ENCODE measurements at places on chromosomes 3 and 15.

GRCh38 chr3:46508850-46509591 lies 11.2 kb downstream of the RTP3 start:
- no peak for DNase-seq

DNA sequence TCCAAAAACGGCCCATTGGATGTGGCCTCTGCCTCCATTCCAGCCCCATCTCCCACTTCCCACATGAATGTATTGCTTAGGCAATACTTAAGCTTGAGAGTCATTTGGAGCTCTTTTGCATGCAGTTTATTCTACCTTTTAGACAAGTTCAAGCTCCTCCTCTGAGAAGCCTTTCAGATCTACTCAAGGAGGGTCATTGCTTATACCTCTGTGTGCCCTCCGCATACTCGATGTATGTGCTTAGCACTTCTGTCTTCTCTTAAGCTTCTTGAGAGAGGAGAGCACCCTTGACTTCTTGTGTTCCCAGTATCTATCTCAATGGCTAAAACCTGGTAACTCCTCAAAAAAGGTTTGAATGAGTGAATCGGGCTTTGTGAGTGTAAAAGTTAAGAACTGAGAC lies 6.6 kb upstream of the UBE3A start:
- DNase-seq: no peak

DNA sequence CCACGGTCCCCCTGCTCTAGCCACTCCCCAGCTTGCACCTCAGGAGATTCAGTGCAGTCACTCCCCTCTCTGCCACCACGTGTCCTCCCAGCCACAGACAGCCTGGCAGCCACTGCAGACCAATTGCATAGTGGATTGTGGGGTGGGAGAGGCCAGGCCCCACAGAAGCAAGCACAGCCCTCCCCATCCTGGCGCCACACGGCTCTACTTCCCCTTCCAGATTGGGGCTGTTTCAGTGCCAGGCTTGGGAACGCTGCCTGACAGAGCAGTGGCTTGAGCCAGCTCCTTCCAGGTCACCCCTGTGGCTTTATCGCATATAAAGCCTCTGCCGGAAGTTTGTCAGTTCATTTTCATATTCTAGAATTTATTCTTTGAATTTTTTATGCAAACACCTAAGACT lies 90.7 kb downstream of the TMEM266 start:
- DNase-seq: no peak

GRCh38 chr3:181311186-181311585 lies 321.6 kb upstream of the DNAJC19 start:
- no peak for DNase-seq

GRCh38 chr3:58004973-58005372 lies 3.2 kb upstream of the FLNB start:
- DNase-seq: no peak

DNA sequence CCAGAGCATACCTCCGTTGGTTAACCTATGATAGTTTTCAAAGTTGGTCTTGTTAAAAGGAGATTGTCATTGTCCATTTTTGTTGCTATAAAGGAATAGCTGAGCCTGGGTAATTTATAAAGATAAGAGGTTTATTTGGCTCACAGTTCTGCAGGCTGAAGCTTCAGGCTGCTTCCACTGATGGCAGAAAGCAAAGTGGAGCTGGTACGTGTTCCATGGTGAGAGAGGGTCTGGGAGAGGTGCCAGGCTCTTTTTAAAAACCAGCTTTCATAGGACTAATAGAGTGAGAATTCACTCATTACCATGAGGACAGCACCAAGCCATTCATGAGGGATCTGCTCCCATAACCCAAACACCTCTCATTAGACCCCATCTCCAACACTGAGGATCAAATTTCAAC lies 107.3 kb downstream of the SLMAP start:
- no peak for DNase-seq

GRCh38 chr3:161409069-161409468 lies 37.8 kb upstream of the SPTSSB start:
- DNase-seq: peak; percentile 7

GRCh38 chr3:44632193-44632592 lies 7.4 kb downstream of the ZNF197 start:
- no peak for DNase-seq

DNA sequence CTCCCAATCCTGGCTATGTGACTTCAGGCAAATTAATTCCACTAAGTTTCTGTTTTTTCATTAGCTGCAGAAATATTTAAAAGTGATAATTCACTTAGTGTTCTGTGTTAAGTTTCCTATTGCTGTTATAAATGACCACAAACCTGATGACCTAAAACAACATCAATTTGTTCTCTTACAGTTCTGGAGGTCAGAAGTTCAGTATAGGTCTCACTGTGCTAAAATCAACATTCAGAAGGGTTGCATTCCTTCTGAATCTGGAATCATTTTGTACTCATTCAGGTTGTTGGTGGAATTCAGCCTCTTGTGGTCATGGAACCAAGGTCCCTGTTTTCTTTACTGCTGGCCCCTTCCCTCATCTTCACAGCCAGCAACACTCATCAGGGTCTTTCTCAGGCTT lies 254.1 kb downstream of the CNTN3 start:
- DNase-seq: no peak

- DNase-seq: no peak
These were observed at the start of gene SLC9A9 for GRCh38 chr3:143847787-143848631. Gene SLC9A9 (minus strand): TSS chr3:143848468. CDS start chr3:143848322, 146 bp downstream.

DNA sequence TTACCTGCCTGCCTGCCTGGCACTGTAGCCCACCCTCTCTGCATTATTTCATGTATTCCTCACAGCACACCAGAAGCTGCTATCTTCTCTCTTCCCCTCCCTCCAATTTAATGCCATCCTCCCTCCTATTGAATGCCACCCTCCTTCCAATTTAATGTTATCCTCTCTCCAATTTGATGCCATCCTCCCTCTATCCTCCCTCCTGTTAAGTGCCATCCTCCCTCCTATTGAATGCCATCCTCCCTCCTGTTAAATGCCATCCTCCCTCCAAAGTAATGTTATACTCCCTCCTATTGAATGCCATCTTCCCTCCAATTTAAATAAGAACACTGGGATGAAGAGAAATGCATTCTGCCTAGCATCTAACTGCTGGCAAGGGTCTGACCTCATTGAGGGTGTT lies 11.1 kb downstream of the ATP10A start:
- no peak for DNase-seq

- DNase-seq: no peak
These were observed 15.5 kb downstream of the WDR48 start for GRCh38 chr3:39067286-39067685.

DNA sequence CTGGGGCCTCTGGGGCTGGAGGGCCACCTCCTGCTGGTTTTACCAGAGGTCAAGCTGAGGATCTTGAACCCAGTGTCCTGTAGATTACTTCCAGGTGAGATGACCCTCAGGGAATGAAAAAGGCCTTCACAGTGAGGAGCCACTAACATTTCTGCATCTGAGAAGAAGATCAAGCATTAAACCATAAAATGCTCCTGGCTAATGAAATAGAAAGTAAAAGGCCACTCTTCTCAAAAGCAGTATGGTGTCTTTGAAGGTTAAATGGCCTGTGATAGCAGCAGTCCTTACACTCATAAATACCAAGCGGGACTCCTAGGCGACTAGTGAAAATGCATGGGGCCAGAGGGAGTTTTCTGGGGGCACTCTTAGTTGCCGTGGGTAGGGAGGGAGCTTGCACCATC lies 47.0 kb upstream of the RGMA start:
- DNase-seq: no peak

GRCh38 chr3:61944726-61945125 lies 383.4 kb downstream of the PTPRG start:
- no peak for DNase-seq
